NCI-H446 (cell line): ENCODE measurements at places on chromosomes 5 and 9.

- no peak for DNase-seq
Measured at GRCh38 chr5:144779368-144779767, 608.7 kb downstream of the KCTD16 start.

DNA sequence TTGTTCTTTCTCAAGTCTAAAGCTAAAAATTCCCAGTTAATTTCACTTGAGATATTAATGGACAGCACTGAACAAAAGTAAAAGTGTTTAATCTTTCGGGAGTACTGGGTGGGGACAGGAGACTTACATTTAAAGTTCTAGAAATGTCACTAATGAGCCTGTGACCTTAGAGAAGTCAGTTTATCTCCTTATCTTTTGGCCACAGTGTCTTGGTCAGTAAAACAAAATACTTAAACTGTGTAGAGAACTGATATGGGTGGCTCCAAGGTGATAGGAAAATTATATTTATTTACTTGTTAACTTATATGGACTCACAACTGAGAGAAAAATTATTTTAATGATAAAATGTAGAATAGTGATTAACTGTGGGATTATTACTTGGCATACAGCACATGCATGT, 8.9 kb downstream of the IPO11 start:
- DNase-seq, result no peak

DNA sequence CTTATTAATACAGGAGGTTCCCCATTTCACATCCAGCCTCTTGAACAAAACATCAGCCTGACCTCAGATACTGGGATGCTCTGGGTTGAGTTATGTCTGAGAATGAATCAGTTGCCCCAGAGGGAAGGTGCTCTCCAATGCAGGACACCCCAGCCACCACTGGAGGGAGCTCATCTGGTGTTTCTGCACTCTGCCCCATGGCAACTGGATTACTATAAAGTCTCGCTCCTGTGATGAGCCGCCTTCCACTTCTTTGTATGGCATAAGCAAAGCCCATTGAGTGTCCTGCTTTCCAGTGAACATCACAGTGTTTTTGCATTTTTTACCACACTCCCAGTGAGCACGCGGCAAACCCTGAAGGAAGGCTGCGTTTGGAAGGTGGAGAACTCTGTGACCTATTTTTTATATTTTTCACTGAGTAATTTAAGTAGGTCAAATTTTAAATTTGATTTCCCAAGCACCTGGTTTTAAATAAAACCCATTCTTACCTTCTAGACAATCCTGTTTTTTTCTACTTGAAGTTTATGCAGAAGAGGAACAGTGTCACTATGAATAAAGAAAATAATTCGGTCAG, 176.9 kb upstream of the WWC1 start:
- DNase-seq, result no peak

DNA sequence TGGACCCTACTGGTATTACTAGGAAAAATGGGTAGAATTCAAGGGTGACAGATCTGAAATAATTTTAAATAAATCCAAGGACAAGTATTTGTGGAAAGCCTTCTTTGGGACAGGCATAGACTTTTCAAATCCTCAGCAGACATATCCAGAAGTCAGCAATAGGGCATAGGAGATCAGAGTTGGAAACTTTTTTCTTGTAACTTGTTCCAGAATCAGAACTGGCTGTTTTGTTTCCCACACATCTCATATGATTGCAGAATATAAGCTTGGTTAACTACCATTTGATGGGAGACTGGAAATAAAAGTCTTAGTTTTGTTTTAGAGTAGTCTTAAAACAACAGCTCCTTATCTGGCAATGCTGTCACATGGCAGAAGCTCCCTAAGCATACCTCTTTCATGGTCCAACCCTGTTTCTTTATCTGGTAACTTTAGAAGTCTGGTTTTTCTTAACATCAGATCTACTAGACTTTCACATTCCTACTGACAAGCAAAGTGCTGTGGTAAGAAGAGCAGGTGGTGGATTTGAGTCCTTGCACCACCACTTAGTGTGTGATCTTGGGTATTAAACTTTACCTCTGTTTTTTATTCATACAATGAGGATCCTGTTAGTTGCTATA, 25.1 kb downstream of the XRCC4 start:
- DNase-seq, result no peak
